ENCODE measurements at places on chromosomes 16 and 17. TPM values are rescaled to one million over a fixed set of nuclear protein-coding genes. Genes with fewer than 3 reads are reported as not detected.

Gene SDR42E1
- under 0.01 TPM for total RNA-seq

Gene CD300LB
- total RNA-seq, result not detected

Gene KCNH6
- not detected for total RNA-seq

Gene RDM1
- 0.92 TPM for total RNA-seq

Gene TMEM204
- 60.6 TPM for total RNA-seq

Gene SPN
- total RNA-seq, result not detected

Gene GLTPD2
- not detected for total RNA-seq

Gene GP1BA
- total RNA-seq, result not detected

Gene ZNF629
- 8.7 TPM for total RNA-seq

Gene KRT24
- not detected for total RNA-seq

Gene HAGHL
- 7.2 TPM for total RNA-seq

Gene ZNF771
- 5.8 TPM for total RNA-seq

Gene TBX21
- total RNA-seq, result not detected

Gene CARD14
- not detected for total RNA-seq

Gene PRSS36
- total RNA-seq, result 0.53 TPM

Gene MAP2K6
- total RNA-seq, result 0.26 TPM

Gene LITAFD
- total RNA-seq, result not detected

Gene ALDH3A1
- 1.1 TPM for total RNA-seq

Gene TMC8
- total RNA-seq, result not detected

Gene GPR179
- under 0.01 TPM for total RNA-seq

Gene QPRT
- 2.9 TPM for total RNA-seq

Gene SHPK
- total RNA-seq, result 9.6 TPM

Gene PROCA1
- 1.1 TPM for total RNA-seq

Gene P2RX1
- total RNA-seq, result 0.06 TPM
